ENCODE measurements at places on chromosomes 16 and 17.

GRCh38 chr17:70906808-70907207 is 737.5 kb downstream of the KCNJ2 start:
- DNase-seq: no peak

GRCh38 chr16:89785523-89786155 is 30.8 kb downstream of the FANCA start:
- no peak for DNase-seq

DNA sequence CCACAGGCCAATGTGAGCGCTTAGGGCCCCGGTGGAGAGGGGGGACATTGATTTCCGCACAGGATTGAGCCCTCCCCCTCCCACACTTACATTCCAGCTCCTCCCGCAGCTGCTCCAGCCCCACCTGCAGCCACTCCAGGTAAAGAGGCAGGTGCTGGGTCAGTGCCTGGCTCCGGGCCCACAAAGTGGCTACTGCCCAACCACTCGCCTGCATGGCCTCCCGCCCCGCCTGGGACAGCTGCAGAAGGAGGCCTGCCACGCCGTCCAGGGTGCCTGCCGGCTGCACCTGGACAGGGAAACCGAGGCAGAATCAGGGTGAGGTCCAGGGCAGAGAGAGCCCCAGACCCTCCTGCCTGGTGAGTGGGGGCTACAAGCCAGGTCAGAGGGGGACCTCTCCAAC is 46.3 kb downstream of the RMI2 start:
- peak; percentile 90 for DNase-seq

- no peak for DNase-seq
Measured at GRCh38 chr16:88473666-88474534, 20.8 kb downstream of the ZFPM1 start.

- no peak for DNase-seq
Measured at GRCh38 chr17:49580055-49580721, 4.5 kb downstream of the NXPH3 start.

Measured in NCI-H774 (cell line).